ENCODE measurements at places on chromosomes 1 and 21.

GRCh38 chr1:181482001-181482430 is 1.3 kb upstream of the CACNA1E start:
- DNase-seq = no peak

DNA sequence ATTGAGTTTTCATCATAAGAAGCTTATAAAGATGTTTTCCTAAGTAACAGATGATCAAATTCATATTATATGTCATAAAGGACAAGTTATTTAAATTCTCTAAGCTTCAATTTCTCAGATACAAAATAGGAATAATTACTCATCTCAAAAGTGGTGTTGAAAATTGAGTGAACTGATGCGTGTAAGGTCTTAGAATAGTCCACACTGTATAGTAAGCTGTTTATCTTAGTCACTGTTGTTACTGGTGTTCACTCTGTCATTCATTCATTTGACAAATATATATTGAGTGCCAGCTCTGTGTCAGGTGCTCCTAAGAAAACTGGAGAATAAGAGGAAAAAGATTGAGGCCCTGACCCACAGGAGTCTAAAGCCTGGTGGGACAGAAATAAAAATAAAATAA is 186.3 kb upstream of the BRINP3 start:
- no peak for DNase-seq

- no peak for DNase-seq
Observed at GRCh38 chr1:38129473-38129872, 82.9 kb upstream of the POU3F1 start.

- DNase-seq = no peak
Observed at GRCh38 chr1:22453181-22453580, 1.5 kb downstream of the ZBTB40 start.

- DNase-seq = no peak
Observed at GRCh38 chr1:209819058-209819457, 8.7 kb upstream of the UTP25 start.

DNA sequence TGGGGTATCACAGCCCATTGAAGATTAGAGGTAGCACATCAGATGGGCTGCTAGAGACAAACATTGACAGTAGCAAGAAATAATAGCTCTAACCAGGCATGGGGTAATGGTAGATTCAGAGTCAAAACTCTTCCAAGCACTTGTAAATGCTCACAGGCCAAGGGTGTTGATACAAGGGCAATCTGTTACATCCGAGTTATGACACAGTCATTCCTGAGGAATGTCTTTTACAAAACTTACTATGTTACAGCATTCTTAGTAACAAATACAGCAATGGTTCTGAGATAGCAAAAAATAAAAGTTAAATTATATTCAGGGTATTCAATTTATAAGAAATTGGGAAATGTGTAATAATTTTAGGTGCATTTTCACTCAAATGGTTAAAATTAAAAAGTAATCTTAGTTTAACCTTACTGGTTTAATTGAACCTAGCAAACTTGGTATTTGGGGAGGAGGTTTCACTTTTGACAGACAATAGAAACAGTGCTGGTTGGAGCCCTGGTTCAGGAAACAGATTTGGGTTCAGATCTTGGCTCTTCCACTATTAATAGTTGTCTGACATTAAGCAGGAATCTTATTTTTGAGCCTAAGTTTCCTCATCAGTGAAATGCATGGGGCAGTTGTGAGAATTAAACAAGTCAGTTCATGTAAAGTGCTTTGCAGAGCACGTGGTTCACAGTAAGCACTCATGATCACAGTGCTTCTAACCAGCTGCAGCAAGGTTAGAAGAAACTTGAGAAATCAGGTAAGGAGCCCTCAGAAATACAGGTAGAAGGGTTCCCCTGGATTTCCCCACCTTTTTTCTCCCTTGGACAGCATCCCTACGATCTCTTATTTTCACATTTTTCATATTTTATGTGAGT is 4.4 kb downstream of the ST3GAL3 start:
- no peak for DNase-seq

DNA sequence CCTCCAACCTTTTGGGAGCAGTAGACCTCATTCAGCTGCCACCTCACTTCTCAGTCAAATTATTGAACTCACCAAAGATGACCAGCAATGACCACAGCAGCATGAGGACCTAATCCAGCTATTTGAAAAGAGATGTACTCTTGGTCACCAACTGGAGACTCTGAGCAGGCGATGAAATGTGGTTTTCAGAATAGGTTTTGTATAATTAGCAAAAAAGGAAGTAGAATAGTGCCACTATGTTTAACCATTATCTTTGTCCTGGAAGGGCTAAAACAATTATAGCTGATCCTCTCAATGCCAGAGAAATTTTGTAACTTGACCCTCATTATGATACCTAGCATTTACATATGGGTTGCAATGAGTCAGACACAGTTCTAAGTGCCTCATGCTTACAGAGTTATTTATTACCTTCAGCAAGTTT is at the start of gene FCRL2:
TSS of gene FCRL2 (minus strand) at position 162 of the 421 bp plus-strand sequence. CDS start at position 103, 59 bp downstream.
- DNase-seq = no peak

- DNase-seq = no peak
Observed at GRCh38 chr1:41282679-41283317, 40.7 kb upstream of the SCMH1 start.

Data from CD8-positive, alpha-beta memory T cell (primary cell).